ENCODE measurements at places on chromosomes 13 and 19. TPM values are rescaled to one million over a fixed set of nuclear protein-coding genes. Genes with fewer than 3 reads are reported as not detected.

The PGLYRP1 gene
- not detected for total RNA-seq

The C13orf46 gene
- 0.07 TPM for total RNA-seq

The ZNF221 gene
- 2.1 TPM for total RNA-seq

The PDE4C gene
- total RNA-seq: 1.8 TPM

The MRPS12 gene
- 156 TPM for total RNA-seq

The ZNF583 gene
- not detected for total RNA-seq

The ZNF283 gene
- 4.0 TPM for total RNA-seq

The C19orf81 gene
- total RNA-seq: 5.7 TPM

The ADGRE1 gene
- not detected for total RNA-seq

The ZNF835 gene
- not detected for total RNA-seq

The FCGBP gene
- total RNA-seq: 0.52 TPM

The PTGER1 gene
- 2.4 TPM for total RNA-seq

The STOML3 gene
- not detected for total RNA-seq

The OSCAR gene
- total RNA-seq: not detected

The TUBB4A gene
- 6.0 TPM for total RNA-seq

The CLDND2 gene
- not detected for total RNA-seq

The SYT5 gene
- total RNA-seq: 2.5 TPM

The LAMP1 gene
- total RNA-seq: 111 TPM

The TCF3 gene
- 196 TPM for total RNA-seq

The ADGRE2 gene
- 4.2 TPM for total RNA-seq

The TDRD12 gene
- 0.23 TPM for total RNA-seq

The NHLRC3 gene
- 10.6 TPM for total RNA-seq

The THSD8 gene
- not detected for total RNA-seq

The ZNF100 gene
- total RNA-seq: 0.63 TPM

The SIGLEC8 gene
- total RNA-seq: not detected

The GPR183 gene
- total RNA-seq: not detected
